ENCODE measurements at places on chromosomes 2 and 18.

DNA sequence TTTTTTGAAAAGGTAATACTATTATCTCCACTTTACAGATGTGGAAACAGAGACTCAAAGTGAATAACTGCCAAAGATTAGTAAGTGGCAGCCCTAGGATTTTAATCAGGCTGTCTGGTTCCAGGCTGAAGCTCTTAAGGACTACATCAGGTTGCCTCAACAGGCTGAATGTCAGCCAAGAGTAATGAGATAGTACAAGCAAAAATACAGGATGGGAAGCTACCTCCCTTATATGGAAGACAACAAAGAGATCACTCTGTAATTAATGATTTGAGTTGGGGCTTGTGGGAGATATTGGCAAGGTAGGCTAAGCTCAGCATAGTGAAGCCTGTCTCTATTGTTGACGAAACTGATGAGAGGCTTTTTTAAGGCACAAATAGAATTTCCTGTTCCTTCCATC is 323.1 kb downstream of the KCNJ3 start:
- DNase-seq: no peak

DNA sequence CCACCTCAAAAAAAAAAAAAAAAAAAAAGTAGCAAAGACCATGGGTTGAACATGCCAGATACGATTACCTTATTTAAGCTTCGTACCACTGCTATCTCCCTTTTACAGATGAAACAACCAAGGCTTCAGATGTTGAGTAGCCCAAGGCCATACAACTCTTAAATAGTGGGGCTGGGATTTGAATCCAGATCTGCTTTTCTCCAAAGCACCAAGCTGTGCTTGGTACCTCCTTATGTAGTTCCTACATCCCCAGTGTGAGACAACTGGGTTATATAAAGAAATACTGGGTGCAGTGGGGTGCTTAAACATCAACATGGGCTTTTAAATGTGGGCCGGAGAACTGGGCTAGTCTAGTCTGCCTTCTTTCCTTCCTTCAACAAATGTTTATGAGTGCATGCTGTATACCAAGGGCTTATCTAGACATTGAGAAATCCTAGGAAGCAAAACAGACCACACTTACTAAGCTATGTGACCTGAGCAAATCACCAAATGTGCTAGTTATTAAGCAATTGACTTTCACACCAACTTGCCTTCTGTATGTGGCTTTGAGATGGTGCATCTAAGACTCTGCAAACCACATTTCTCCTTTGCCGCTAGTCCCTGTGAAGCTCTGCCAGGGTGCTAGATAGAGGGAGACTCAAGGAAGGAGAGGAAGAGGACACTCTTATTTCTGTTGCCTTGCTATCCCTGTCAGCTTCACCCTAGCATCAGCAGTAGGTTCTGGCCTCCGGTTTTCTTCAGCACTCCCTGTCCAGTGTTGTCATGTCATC is 206.8 kb upstream of the FBXO11 start:
- DNase-seq: no peak

- no peak for DNase-seq
These were observed 40.0 kb upstream of the FRZB start for GRCh38 chr2:182906454-182906853.

- no peak for DNase-seq
These were observed 55.7 kb downstream of the KCNG2 start for GRCh38 chr18:79853303-79853992.

DNA sequence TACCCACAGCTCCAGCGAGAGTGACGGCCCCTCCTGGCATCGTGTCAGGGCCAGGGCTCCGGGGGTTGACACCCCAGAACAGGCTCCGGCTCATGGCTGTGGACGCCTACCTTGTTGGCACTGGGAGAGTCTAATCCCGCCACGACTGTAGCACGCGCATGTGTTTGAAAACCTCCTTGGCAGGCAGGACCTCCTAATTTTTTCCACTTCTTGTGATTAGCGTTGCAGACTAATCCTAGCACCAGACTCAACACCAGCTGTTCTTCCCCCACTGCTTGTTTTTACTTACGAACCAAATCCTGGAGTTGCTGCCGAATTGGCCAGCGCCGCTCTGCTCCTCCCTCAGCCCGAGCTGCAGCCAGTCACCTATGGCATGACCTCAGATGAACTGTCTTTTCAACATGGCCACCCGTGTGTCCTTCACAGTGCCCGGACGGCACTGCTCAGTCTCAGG is 110.7 kb downstream of the KLHL29 start:
- no peak for DNase-seq

DNA sequence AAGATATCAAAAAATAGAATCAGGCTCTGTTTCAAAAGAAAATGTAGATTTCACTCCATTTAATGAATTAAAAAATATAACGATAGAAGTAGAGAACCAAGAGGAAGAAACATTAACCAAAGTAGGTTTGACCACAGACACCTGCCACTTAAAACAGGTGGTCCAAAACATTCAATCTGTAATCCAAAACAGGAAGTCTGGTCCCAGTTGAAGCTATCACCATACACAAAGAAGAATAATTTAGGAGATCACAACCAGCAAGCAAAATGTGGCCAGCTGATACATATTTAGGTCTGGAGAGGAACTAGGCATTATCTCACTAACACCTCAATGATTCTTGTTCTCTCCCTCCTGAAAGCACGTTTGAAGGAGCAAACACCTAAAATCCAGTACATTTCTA is 73.1 kb downstream of the FTCDNL1 start:
- no peak for DNase-seq

DNA sequence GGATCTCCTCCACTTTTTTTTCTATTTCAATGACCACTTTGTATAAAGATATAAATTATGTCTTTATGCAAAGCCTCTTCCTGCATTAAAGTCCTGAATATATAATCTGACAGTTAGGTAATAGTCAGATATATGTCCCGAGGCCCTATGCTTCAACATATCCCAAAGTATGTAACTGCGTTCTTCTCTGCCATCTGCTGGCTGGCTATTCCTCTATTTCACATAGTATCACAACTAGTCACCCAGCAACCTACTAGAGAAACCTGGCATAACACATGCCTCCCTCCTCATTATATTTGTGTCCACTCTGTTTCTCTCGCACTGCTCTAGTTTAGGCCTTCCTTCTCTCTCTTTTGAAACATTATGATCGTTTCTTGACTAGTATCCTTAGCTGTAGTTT is 640.8 kb downstream of the DPP10 start:
- no peak for DNase-seq

DNA sequence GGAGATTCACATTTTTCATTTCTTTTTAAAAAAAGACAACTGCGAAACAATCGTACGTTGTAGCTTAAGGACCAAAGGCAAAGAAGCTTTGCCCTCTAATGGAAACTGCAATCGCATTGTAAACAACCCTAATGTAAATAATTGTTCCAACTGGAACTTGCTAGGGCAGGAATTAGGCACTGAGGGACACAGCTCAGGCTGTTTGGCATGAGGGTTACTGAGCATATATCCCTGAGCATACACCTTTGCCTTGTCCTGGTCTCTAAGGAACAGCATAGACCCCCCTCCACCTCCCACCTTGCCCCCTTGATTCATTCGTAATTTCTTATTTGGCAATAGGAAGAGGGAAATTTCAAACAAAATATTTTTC is 396.4 kb downstream of the LNPK start:
- no peak for DNase-seq

DNA sequence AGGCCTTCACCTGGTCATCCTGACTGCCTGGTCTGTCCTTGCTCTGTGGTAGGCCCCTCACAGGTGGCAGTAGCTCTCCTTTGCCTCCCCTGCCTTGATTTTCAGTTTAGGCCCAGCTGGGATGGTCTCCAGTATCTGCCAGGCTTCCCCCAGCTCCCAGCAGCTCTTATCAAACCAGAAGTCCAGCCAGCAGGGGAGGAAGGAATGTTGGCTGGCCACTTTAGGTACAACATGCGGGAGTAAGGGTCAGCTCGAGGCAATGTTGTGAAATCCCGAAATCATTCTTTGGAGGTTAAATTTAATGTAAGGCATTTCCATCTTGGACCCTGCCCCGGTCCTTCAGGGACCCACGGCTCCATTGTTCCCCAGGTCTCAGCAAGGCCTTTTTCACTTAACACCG is 16.8 kb downstream of the ATP6V1C2 start:
- DNase-seq: no peak

GRCh38 chr2:67871686-67872412 is 191.0 kb downstream of the C1D start:
- DNase-seq: no peak

DNA sequence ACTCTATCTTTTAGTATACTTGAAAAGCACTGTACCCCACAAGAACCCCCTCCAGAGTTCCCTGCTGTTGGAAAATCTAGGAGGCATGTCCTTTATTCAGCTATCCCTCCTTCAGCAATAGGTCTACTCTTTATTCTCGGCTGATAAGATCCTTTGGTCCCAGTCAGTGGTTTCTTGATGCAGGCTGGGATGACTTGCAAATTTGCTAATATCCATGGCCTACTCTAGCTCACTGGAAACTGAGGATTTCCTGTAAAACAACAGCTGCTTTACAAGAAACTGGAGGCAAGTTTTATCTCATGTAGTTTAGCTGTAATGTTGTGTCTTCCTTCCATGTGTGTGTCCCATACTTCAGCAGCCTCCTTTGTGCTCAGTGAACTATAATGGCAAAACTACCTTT is 183.9 kb upstream of the SCN7A start:
- DNase-seq: no peak

- DNase-seq: no peak
These were observed 210.6 kb downstream of the TMEM247 start for GRCh38 chr2:46689993-46690392.

DNA sequence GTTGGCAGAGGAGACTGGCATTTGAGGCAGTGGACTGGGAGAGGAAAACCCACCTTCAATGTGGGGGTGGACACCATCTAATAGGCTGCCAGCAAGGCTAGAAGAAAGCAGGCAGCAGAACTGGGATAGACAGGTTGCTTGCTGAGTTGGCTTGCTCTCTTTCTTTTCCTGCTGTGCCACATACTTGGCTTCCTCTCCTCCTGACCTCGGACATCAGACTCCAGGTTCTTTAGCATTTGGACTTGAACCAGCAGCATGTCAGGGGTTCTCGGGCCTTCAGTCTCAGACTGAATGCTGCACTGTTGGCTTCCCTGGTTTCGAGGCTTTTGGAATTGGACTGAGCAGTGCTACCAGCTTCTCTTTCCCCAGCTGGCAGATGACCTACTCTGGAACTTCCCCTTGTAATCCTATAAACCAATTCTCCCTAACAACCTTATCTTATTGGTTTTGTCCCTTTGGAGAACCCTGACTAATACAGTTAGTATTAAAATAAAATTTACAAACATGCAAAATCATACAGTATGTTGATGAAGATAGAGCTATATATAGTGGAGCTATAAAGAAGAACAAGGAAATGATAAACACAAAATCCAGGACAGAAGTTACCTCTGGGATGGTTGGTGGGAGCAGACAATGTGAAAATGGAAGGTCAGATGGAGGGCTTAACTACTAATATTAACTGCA is 15.9 kb downstream of the DSEL start:
- DNase-seq: no peak

GRCh38 chr2:139917690-139918384 is 1137.6 kb upstream of the NXPH2 start:
- DNase-seq: no peak

GRCh38 chr2:181334158-181334826 is 122.9 kb upstream of the ITGA4 start:
- DNase-seq: no peak

- DNase-seq: no peak
These were observed 80.7 kb downstream of the PTPN2 start for GRCh38 chr18:12803069-12803936.

DNA sequence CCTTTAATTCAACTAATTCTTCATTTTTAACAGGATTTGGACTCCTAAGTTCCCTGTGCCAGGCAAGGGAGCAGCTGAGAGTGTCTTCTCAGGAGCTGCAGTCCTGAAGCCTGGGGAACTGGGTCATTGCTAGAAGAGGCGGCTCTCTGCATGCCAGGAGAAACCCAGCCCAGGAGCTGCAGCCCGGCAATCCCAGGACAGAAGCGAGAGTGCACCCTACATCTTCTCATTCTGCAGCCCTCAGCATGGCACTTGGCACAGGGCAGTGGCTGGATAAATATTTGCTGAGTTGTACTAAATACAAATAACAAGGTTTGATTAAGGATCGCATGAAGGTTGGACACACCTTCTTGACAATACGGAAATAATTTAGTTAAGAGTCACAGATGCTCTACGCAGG is 244.9 kb upstream of the PXDN start:
- no peak for DNase-seq

- no peak for DNase-seq
These were observed 439.7 kb upstream of the TNP1 start for GRCh38 chr2:217299590-217299989.

GRCh38 chr2:74524955-74525716 is 895 bp downstream of the DQX1 start:
- no peak for DNase-seq

- no peak for DNase-seq
These were observed 59.5 kb upstream of the SP3 start for GRCh38 chr2:174024524-174025270.

DNA sequence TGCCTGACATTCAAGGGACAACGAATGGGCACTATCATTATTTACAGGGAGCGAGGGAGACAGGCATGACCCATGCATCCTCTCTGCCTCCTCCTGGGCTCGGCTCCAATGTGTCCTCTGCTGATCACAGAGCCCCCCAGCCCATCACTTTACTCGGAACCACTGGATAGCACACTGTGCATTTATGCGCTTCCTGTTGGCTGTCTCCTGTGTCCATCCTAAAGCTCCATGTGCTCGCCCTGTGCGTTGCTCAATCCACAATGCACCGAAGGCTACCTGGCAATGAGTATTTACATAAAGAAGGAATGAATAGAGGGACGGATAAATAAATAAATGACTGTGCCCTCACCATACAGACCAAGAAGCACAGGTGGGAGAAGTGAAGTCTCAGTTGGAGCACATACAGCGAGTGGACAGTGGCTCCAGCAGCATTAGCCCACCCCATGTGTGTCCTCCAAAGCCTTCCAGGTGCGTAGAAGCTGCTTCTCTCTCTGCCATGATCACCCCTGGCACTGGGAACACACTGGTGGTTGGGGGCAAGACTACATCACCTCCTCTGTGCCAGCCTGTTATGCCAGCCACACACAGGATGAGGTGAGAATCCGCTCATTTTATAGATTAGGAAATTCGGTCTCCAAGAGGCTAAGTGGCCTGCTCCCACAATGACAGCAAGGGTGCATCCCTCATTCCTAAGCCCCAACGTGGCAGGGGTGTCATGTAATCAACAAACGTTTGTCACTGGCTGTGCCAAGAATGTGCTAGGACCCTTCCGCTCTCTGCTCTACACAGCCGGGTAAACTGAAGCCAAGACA is 2.3 kb upstream of the GDF7 start:
- DNase-seq: no peak

GRCh38 chr2:207227062-207227748 is 61.5 kb upstream of the KLF7 start:
- no peak for DNase-seq

Data from activated gamma-delta T cell (primary cell).